Cortex of kidney (tissue), 1 donor: ENCODE measurements at places on chromosomes 7 and 10.

GRCh38 chr10:7507887-7508726 is 97.3 kb upstream of the SFMBT2 start:
- no peak for DNase-seq

DNA sequence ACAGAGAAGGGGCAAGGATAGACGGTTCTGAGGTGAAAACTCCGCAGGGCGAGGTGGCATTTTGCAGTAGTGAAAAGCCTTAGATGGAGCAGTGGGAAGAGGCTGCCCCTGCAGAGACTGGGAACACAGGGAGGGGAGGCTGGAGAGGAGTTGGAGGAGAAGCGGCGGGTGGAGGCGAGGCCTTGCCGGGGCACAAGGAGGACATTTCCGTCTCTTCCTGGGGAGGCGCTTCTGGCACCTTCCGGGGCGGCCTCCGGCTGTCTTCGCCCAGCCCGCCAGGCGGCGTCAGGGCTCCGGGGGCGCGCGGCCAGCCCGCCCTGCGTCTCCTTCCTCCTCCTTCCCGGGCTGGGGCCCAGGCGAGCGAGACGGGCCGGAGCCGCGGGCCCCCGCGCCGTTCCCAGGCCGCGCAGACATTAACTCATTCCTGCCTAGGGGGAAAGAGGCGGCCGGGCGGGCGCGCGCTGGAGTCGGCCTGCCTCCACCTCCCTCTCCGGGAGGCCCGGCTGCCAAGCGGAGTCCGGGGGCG is 42.7 kb downstream of the LDB3 start:
- DNase-seq: peak; percentile 23

DNA sequence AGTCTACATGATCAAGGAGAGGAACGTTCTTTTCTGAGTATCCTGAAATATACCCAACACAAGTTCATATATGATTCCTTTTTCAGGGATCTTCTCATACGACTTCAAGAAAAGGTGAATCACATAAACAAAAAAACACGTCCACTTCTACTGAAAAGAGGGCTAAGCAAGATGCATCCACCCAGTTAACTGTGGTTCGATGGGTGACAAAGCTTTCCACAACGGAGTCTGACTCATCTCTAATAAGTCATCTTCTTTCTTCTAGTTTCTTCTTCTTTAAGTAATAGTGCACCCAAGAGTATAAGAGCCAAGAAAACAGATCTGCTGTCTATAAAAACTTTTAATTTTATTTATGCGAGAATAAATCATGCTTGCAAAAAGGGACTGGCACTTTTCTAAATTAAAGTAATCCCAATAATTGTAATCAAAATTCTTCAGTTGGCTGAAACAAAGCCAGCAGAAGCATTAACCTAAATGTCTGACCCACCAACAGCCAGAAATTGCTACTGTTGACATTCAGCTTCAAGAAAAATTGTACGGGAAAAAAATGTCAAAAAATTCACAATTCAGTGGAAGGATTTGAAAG is 146.9 kb upstream of the ANK3 start:
- no peak for DNase-seq

DNA sequence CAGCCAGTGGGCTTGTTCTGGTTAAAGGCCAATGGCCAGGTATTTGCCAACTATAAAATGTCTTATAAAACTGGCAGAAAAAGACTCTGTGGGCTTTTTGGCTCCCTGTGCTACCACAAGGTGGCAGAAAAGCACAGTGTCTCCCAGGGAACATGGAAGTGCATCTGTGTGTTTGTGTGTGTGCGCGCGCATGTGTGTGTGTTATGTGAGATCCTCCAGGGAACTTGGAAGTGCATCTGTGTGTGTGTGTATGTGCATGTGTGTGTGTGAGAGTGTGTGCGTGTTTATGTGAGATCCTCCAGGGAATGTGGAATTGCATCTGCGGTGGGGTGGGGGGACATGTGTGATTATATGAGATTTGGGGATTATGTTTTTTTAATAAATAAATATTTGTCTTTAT is 30.2 kb upstream of the ABI1 start:
- DNase-seq: no peak

- DNase-seq: no peak
Observed at GRCh38 chr10:54139819-54140428, 661.1 kb downstream of the PCDH15 start.

DNA sequence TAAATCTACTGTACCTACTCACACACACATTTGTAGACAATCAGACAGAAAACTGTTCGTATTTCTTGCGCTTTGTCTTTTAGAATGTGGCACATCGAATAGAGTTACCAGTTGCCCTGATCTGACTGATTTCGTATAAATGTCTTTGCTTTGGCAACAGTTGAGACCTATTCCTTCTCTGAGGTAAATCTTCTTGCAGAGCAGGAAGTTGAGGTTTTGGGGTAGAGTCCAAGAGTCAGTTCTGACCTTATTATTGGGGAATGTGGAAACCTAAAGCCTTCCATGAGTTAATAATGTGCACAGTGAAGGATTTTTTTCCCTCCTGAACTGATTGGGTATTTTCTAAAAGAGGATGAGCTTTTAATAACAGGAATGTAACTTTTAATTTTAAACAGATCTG is 135.3 kb downstream of the KIAA1217 start:
- no peak for DNase-seq

- no peak for DNase-seq
Observed at GRCh38 chr7:112372101-112372500, 78.2 kb upstream of the IFRD1 start.

- no peak for DNase-seq
Observed at GRCh38 chr7:148701414-148701813, 2.7 kb downstream of the CUL1 start.

DNA sequence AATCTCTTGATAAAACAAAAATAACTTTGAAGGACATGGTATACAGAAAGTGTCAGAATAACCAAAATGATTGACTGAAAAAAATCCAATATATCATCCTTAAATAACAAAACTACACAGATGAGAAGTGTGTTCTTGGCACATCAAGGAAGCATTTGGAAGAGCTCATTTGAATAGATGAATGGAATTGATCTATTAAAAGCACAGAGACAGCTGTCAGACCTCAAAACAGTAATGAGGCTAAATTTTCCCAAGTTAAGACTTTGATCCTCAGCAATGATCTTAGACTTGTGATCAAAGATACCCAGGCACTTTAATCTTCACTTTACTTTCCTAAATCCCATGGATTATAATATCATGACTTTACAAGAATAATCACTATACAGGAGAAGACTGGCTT is 395.4 kb upstream of the NFE2L3 start:
- DNase-seq: no peak

- no peak for DNase-seq
Observed at GRCh38 chr7:120926943-120927346, 23.6 kb upstream of the ING3 start.

GRCh38 chr10:84293574-84294016 is 34.8 kb upstream of the CCSER2 start:
- DNase-seq: no peak

DNA sequence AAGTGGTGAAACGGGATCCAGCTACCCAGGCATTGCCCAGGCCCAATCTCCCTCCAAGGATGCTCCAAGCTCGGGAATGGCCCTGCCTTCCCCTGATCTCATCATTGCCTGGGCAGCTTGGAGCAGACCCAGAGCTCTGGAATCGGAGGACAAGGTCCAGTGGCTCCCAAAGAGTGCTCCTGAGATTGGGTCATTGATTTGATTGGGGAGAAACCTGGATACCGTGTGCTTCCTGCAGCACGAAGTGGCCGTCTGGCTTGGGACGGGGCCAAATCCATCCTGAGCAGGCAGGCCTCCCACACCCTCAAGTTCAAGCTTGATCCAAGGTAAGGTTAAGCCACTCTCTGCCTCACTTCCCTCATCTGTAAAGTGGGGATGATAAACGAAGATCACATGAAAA is 69.9 kb downstream of the OAT start:
- DNase-seq: no peak

DNA sequence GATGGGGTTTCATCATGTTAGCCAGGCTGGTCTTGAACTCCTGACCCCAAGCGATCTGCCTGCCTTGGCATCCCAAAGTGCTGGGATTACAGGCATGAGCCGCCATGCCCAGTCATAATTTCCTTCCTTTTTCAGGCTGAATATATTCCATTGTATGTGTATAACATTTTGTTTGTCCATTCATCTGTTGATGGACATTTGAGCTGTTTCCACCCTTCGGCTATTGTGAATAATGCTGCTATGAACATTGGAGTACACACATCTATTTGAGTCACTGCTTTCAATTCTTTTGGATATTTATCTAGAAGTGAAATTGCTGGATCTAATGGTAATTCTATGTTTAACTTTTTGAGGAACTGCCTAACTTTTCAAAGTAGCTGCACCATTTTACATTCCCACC is 34.6 kb downstream of the TLX1 start:
- no peak for DNase-seq

DNA sequence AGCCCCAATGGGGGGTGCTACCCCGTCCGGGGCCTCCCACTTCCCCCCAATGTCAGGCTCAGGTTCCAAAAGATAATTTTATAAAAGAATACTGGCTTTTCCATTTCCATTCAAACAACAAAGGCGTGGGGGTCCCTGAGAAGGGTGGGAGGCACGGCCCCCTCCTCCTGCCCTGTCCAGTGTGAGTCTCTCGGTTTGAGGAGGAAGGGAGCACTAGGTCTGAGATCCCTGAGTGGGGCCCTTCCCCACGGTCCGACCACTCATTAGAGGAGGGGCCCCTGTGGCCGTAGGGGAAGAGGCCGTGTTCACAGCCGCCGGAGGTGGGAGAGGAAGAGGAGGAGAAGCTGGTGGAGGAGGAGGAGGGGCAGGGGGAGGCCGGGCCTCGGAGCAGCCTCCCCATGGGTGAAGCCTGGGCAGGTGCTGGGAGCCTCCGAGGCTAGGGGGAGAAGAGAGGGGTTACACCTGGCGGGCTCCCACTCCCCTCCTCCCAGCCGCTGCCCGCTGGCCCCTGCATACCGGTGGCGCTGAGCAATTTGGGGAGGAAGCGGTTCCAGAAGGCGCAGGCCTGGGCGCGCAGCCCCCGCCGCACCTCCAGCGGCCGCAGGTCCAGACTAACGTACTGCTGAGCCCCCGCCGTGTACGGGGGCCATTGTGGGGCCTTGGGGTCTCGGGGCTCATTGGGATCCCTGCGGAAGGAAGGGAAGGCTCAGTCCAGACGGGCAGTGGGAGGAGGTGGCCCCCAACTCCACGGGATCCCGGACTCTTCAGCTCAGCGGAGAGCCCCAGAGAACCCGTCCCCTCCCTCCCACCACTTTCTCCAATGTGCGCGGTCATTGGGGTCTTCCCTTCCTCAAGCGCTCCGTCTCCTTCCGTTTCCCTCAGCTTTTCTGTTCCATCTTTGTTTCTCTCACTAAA is 1.4 kb upstream of the UFSP1 start:
- DNase-seq: no peak

GRCh38 chr10:133462512-133463305 is 9.0 kb downstream of the SCART1 start:
- no peak for DNase-seq

GRCh38 chr7:26646336-26647048 is 217.9 kb downstream of the SKAP2 start:
- DNase-seq: no peak

GRCh38 chr7:904847-905246 is 28.5 kb downstream of the GET4 start:
- DNase-seq: no peak

- no peak for DNase-seq
Observed at GRCh38 chr10:79027147-79028055, 41.4 kb upstream of the ZMIZ1 start.

- DNase-seq: no peak
Observed at GRCh38 chr10:99888622-99889021, 106.2 kb downstream of the ABCC2 start.

DNA sequence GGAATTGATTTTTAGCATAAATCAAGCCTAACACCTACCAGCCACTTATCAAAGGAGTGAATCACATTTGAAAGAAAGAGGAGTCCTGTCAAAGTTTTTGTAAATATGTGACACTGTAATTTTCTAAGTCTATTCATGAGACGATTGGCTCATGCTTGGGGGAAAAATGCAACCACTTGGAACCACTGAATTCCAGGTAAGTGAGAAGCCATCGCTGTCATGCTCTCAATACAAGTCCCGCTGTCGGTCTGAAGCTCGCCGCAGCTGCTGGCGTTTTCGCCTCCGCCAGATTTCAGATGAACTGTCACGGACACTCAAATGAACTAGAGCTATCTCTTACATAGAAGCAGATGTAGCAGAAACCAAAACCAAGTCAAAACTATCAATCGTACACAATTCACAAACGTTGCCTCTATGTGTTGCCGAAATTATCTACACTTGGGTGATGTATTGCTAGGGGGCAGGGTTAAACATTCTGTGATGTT is 279.8 kb upstream of the FZD8 start:
- no peak for DNase-seq

GRCh38 chr7:156220078-156220605 is 407.9 kb upstream of the SHH start:
- DNase-seq: no peak

GRCh38 chr10:123488436-123488835 is 177.7 kb upstream of the GPR26 start:
- DNase-seq: no peak

- no peak for DNase-seq
Observed at GRCh38 chr7:110987127-110987693, 103.7 kb upstream of the LRRN3 start.

- DNase-seq: no peak
Observed at GRCh38 chr7:2681929-2682799, 5.8 kb upstream of the AMZ1 start.

DNA sequence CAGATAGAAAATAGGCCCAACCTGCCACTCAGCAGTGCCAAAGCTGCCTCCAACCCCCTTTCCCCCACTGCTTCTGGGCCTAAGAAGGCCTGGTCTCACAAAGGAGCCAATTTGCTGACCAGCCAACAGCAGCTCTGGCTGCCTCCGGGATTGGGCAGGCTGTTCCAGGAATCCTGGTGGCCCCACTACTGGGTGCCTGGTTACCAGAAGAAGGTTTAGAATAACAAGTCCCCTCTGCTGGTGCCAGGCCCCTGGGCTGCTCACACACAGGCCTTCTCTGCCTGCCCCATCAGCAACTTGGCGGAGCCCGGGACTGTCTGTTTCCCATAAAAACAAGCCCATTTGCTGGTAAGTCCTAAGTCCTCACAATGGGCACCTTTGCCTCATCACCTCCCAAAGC is 1.2 kb downstream of the PHKG1 start:
- no peak for DNase-seq

DNA sequence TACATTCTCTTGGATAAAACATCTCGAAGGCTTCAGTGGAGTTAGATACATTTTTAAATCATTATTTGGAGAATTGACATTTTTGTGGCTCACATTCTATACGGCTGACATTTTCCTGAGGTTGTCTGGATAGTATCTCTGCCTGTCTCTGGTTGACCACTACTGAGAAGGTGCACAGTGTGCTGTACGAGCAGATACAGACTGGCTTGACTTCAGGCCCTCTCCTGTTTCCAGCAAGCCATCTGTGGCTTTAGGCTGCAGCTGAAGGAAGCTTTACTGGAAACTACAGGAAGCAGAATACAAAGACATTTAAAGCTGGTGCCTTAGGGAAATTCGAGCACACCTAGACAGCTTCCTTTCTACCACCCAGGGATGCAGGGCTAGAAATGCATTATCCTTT is 39.3 kb upstream of the RSU1 start:
- DNase-seq: no peak

DNA sequence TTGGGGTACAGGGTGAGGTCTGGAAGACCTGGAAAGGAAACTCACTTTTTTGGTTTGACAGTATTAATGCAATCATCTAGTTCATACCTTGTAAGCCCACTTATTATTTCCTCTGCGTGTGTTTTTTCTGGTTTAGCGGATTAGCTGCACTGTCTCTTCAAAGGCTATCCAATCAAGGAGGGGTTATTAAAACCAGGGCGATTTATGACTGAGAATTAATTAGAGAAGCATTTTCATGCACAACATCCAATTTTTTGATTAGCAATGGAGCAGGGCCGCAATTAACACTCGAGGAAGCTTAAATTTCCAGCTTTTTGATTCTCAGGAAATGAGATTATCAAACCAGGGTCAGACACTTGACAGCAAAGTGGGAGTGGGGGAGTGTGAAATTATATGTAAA is 248.9 kb downstream of the EXOC4 start:
- no peak for DNase-seq
